ENCODE measurements at places on chromosomes 2 and 18.

GRCh38 chr2:232488721-232489300 lies 1.2 kb upstream of the ECEL1 start:
- no peak for DNase-seq

- DNase-seq = no peak
These were observed 24.1 kb downstream of the AP1S3 start for GRCh38 chr2:223813329-223813728.

GRCh38 chr2:201127152-201127511 lies 11.2 kb downstream of the CFLAR start:
- no peak for DNase-seq

- DNase-seq = no peak
These were observed 296.5 kb downstream of the DCC start for GRCh38 chr18:52636536-52636935.

DNA sequence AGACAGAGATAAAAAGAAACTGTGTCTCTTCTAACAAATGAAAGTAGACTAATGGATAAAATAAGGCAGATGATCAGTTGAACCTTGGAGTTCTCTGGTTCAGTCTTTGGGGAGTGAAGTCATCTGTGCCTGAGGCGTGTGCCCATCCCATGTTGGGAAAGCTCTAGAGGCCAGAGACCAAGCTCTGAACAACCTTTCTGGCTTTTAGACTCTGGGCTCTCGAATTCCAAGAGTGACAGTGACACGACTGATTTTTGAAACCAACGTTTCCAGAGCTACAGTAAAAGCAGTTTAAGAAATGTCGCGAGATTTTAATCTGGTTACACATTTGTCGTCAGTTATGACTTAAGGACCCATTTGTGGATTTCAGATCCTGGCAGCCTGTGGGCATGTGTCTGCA lies 83.7 kb upstream of the APCDD1 start:
- DNase-seq = no peak

- DNase-seq = peak; percentile 49
These were observed 19.2 kb downstream of the MOGAT1 start for GRCh38 chr2:222690564-222691200.

GRCh38 chr2:149915151-149915550 lies 327.6 kb upstream of the MMADHC start:
- no peak for DNase-seq

DNA sequence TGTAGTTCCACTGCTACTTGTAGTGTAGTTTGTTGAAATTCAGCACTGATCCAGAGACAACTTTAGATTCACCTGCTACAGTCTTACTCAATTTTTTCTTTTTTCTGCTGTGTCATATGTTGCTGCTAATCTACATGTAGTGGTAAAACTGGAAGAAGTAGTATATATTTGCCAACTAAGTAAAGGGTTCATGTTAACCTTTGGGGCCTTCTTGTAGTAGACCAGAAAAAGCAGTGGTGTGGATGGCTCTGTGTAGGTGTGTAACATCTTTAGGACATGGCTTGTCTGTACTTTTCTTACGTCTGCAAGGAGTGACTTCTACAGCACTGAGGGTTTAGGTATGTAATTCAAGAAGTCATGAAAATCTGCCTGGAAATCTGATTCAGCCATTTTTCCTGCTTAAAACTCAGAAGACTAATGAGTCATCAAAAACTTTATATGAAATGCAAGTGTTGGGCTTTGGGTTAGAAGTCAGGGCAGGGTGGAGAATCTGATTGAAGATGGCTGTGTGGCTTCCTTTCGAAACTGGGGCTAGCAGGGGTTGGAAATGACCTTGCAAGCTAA lies 8.4 kb downstream of the PTPRM start:
- DNase-seq = no peak

DNA sequence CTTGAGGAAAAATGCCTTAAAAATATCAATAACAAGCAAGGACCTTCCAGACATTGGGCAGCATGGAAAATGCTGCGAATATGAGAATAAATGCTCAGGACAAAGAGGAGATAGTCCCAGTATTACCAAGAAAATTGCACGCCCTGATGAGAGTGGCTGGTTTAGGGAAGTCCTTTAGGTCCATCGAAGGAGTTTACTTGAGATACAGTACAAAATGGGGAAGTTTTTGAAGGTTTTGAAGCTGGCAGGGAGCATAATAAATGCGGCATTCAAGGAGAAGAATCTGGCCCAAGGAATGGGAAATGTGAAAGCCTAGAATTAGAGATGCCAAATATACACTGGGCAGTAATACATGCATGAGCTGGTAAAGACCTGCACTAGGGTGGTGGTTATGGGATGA lies 90.2 kb upstream of the SPATS2L start:
- no peak for DNase-seq

Data from stimulated activated CD8-positive, alpha-beta memory T cell treated with anti-CD3 and anti-CD28 coated beads, Interleukin-7, amount 100 ng/mL, for 24 hours (primary cell).